Effector CD8-positive, alpha-beta T cell (primary cell): ENCODE measurements at places on chromosomes 11 and 22.
A peak's percentile ranks its signal among the peaks of the same experiment; 100 is the strongest.

DNA sequence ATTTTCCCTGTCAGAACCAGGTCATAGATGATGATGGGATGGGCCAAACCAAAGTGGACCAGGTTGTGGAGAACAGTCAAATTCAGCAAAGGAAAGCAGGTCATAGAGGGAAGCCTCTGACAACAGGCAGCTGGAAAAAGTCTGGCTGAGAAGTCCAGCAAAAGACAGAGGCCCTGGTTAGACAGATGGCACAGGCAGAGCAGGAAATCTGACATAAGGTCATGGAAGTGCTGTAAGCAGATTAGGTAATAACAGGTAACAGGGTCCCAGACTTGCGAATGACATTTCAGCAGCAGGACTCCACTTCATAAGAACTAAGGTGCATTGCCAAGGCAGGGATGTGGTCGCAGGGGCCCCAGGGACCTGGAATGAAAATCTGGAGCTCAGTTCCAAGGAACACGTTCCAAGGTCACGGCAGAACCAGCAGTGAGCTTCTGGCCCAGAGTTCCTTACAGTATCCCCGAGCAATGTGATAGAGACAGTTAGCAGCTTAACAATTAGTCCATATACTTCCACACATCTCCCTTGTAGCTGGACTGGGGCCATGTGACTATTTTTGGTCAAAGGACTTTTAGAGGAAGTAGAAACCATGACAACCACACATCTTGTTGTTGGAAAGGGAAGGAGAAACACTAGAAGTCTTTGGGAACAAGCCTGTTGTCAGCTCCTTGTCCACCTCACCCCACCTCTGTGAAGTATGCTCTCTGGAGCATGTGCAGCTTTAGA, 75.4 kb downstream of the ME3 start:
- no peak for DNase-seq

DNA sequence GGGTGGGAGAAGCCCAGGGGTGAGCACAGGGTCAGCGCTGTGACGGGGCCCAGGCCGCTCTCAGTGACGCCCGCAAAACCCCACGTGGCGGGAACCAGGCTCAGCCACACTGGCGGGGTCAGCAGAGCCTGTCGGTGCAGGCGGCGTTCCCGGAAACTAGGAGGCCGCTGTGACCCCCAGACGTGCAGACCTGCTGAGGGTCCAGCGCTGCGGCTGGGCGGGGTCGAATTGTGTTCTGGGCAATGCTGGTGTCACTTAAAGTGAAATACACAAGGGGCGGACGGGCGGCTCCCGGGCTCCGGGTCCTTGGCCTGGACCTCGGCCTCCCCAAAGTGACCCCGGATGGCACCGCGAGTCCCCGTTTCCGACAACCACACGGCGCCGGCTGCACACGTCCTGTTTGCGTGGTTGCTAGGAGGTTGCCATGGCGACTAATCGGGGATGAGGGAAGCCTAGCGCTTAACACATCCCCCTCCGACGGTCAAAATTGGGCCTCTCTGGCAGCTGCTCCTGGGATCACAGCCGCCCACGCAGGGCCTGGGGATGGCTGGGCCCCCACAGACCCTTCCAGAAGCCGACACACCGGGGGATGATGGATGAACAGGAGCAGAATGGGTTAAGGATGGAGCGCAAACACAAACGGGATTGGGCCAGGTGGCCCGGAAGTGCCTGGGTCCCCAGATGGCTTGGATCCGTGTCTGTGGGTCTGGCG, 81.7 kb upstream of the PRR5 start:
- DNase-seq: peak; percentile 66

GRCh38 chr11:91981995-91982394, 242.6 kb upstream of the FAT3 start:
- DNase-seq: no peak

DNA sequence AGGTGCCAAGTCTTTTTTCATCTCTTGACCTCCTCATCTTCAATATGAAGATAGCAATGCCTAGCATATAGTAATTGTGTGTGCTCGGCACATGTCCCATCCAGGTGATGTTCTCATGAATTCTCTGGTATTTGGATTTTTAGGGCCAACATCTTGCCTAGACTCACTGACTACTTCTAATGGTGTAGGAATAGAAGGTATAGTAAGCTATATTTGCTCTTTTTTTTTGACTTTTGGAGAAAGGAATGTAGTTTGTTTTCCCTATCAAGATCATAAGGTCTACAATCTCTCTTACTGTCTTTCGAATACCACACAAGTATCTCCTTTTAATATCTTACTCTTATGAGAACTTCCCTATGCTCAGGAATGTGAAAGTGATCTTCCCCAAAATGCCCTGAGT, 3.2 kb downstream of the HBD start:
- no peak for DNase-seq

- no peak for DNase-seq
Measured at GRCh38 chr11:69912911-69913451, 93.8 kb upstream of the FGF3 start.

- DNase-seq: no peak
Measured at GRCh38 chr22:46710806-46711205, 27.2 kb downstream of the CERK start.

DNA sequence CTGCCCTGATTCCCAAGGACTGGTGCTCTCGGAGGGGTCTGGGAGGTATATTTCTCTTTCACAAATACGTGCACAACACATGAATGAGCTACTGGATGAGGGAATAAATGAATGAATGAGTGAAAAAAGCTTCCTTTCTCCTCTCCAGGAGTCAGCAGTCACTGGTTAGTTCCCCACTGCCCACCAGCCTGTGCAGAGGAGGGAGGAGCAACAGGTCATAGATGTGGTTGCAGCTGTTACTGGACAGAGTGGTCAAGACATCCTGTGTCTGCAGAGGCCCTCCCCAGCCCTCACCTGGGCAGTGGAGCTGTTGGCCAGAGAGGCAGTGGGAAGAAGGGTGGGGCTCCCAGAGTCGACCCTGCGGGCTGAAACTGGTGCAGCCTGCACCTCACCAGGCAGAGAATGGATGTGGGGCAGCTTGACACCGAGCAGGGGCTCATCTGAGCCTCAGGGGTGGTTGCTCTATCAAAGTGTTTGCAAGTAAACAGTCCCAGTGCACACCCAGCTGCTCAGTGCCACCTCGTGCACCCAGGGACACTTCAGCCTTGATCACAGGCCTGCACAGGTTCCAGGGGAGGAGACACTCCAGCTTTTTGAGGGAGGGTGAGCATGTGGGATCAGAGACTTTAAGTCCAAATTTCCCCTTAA, 1.4 kb upstream of the VPREB1 start:
- no peak for DNase-seq

- no peak for DNase-seq
Measured at GRCh38 chr22:49433717-49434611, 393.7 kb downstream of the BRD1 start.

DNA sequence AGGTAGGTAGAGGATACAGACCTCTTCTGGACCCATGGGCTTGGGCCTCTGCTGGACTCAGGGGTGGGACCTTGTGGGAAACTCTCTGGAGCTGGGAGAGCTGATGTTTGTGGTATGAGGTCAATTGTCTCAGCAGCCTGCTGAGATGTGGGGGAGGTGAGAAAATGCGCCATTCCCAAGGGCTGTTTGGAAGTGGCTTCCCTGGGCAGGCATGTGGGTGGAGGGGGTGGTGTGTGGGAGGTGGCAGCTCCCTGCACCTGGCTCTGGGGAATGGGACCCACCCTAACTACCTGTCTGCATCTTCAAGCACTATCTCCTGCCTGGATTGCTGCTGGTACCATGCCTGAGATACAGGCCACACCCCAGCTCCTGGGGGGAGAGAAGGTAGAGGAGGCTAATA, 97.4 kb upstream of the THY1 start:
- no peak for DNase-seq

DNA sequence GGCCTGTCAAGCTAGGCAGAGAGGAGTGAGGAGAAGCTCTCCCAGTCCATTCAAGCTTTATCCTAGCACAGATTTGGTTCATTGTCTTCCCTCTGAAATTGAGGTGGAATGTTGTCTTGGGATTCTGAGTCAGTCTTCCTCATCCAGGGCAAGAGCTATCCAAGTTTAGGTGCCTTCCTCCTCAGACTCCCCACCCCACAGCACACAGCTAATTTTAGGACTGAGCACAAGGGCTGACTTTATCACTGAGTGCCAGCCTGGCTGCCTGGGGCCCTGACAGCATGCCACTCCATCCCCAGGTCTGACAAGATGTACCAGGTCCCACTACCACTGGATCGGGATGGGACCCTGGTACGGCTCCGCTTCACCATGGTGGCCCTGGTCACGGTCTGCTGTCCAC, 2.6 kb downstream of the PGAP2 start:
- DNase-seq: no peak

DNA sequence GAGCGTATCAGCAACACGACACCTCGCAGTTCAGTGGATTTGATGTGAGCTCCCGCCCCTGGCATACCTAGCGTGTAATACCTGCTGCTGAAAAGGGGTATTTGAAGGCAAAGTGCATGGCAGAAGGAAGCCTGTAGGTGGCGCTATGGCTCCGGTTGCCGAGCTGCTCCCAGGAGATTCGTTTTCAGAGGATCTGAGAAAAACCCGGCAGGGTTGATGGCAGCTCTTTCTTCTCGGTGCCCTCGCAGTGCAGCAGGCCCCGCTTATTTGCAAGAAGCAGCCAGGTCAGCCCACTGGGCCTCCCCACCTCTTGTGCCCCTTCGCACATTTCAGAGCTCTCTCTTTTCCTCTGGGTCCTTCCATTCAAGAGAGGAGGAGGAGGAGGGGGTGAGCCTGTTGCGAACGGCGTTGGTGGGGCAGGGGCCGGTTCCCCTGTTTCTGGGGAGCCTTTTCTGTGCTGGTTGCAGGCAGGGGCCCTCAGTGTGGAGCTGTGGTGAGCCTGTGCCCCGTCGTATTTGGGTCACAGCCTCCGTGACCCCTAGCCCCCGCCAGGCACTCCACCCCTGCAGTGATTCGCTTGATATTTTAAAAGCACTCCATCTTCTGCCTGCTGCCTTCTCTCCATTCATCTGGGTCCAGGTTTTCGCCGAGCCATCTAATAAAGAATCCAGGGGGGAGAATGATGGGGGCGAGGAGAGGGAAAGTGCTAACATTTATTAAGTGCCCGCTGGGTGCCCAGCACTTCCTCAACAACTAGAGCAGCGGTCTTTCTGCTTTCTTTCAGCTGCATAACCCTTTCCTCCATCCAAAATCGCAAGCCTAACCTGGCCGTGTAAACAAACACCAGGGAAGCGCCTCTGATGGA, 85.3 kb upstream of the SYT13 start:
- peak; percentile 14 for DNase-seq
